ENCODE measurements at places on chromosomes 6 and 20.

DNA sequence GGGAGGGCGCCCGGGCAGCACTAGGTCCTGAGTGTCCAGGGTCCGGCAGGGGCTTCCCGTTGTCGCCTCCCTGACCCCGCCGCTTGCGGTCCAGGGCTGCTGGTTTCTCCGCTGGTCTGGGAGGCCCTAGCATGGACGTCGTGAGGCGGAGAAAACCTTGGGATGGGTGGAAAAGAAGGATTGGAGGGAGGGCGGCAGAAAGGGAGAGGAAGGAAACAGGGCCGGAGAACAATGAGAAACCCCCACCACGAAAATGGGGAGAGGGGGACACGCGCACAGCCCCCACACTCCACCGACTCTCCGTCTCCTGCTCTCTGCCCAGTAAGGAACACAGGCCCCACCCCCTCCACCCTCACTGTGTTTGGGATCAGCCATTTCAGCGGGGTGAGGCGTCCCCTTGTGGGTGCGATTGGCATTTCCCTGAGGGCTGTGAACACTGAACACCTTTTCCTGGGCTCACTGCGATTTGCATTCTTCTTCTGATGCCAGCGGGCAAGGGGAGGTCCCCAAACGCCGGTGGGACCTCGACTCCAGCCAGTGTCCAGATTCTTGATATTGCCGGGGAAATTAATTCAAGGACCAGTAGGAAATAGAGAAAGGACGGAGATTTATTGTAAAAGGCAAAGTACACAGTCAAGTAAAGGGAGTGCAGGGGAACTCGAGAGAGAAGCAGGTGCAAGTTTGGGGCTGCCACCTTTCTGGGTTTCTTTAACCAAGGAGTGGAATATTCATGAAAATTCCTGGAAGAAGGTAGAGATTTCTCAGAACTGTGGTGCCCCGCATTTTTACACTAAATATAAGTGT is 3.3 kb upstream of the RAET1G start:
- DNase-seq, result peak; percentile 84

DNA sequence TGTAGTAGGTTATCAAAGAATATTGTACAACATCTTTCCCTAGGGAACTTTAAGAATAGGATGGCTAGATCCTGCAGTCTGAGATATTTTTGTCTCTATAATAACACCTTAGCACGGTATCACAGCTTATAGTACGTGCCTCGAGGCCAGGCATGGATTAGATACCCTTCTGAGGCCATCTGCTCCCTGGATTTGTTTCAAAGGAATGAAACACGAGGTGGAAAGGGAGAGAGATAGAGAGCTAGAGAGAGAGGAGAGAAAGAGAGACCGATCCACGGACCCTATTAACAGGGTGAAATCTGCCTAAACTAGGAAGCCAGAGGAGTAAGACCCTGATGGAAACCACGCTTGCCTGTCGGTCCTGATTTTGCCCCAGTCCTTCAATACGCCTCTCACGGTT is 92.5 kb downstream of the CD83 start:
- DNase-seq, result peak; percentile 86

GRCh38 chr6:106702451-106703110 is 73.2 kb downstream of the QRSL1 start:
- DNase-seq, result no peak

DNA sequence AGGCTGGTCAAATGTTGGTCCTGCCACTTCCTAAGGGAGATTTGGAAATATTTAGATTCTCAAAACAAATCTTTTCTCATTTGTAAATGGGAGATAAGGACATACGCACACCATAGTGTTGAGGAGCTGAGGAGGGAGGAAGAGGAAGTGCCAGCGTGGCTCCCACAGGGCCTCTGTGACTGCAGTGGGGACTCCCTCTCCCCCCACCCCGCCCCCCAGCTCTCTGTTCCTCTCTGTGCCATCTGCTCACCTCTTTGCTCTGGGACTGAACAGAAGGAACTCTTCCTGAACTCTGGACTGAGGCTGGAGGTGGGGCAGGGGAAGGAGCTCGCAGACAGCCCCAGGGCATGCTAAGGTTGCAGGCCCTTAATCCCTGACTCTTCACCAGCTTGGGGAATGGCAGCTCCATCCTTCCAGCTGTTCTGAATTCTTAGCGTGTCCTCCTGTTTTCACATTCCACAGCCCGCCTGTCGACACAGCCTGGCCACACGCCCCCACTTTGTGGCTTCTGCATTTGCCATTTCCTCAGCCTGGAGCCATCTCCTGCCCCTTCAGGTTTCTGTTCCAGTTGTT is 11.4 kb downstream of the DDX27 start:
- peak; percentile 99 for DNase-seq

- peak; percentile 61 for DNase-seq
These were observed 7.5 kb upstream of the CCDC28A start for GRCh38 chr6:138765896-138766655.

DNA sequence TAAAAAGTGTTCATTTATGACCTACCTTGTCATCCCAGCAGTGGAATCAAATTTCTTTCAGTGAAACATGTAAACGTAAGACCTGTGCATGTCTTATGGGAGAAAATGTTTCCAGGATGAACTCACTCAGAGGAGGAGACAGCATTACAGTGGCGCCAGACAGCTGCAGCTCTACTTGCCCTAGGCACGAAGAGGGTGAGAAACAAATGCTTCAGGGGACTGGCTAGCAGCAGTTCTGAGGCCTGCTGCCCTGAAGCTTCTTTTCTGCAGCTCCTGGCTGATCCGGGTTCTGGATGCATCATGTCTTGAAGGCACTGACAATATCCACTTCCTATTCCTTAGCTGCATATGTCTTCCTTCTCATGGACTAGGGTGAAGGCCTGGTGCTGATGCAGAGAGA is 120.2 kb downstream of the QRSL1 start:
- no peak for DNase-seq

GRCh38 chr6:142784344-142784743 is 160.6 kb downstream of the HIVEP2 start:
- no peak for DNase-seq

- peak; percentile 28 for DNase-seq
These were observed 67.7 kb downstream of the ANKRD6 start for GRCh38 chr6:89500611-89501010.

GRCh38 chr20:33654680-33655161 is 7.4 kb upstream of the C20orf144 start:
- DNase-seq, result no peak

- DNase-seq, result no peak
These were observed 9.0 kb upstream of the ZC3H12D start for GRCh38 chr6:149493761-149494320.

DNA sequence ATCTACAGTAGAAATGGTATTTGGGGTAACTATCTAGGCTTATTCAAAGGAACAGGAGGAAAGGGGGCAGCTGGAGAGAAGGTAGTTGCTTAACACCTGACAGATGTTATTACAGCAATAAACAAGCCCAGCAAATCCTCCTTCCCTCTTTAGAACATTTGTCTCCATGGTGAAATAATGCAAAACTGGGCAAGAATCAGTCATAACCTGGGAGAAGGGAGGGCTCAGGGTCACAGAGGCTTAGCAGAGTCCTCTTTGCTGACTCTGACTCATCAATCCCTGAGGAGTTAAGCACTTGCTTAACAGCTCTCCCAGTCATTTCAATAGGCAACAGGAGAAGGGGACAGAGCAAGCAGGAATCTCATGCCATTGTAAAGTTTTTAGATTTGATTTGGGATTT is 230.3 kb downstream of the IBTK start:
- DNase-seq, result peak; percentile 81

GRCh38 chr6:108806171-108806570 is 42.1 kb upstream of the ARMC2 start:
- DNase-seq, result no peak

DNA sequence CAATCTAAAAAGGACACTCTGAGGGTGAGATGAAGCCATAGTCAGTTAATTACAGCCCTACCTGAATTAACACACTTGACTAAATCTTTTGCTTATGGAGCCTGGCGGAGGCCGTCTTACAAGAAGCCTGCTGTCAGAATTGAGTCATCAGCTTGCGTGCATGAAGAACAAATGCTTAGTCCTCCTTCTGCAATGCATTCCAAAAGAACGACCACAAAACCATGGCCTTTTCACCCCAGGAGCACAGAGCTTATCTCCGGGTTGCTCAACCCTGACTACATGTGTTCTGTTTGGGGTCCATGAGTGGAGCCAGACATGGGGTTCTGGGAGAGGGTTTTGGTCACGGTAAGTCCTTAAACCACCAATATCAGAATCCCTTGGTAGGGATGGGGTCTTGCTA is 318.1 kb downstream of the CLIC5 start:
- DNase-seq, result no peak

- no peak for DNase-seq
These were observed 218.1 kb upstream of the GJE1 start for GRCh38 chr6:141914646-141915045.

DNA sequence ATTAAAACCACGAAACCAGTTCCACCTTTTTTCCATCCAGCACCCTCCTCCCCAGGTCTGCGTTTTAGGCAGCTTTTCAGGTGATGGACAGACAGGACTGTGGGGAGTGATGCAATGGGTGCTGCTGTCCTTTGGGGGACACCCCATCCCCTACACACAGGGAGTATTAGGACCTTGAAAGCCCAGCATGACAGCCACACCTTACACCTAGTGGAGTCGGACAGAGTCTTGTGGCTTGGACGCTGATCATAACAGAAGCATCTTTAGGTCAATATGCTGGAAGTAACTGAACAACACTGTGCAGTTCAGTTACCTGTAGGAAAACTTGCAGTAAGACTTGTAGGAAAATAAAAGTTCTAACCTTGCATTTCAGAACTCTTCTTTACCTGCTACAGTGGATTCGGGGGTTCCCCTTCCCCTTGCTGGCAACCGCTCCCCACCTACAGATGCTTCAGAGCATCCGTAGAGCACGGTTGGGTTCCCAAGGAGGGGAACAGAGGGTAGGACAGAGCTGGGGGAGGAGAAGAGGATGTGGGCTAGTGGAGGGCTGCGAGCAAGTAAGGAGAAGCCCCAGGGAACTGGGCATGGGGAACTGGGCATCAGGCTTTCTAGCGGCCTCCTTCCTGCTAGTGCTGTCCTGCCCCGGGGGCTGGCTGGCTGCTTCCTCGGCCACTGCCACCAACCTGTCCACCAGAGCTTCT is 31.7 kb downstream of the PLEKHG1 start:
- DNase-seq, result no peak

DNA sequence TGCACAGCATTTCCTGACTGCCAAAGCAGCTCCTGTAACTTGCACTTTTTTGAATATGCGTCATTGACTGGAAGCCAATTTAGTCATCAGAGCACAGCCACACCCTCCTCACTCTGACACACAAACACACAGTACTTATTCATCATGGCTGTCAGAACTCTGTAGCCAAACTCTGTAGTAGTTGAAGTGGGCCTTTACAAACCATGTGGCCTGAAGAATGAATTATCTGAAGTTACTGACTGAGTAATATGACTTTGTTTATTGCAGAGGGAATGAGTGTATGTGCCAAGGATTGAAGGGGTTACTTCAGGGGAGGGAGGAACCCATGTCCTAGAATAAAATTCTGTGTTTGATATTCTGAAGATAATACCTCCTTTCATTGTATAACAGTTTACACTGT is 102.7 kb downstream of the FIG4 start:
- DNase-seq, result no peak

DNA sequence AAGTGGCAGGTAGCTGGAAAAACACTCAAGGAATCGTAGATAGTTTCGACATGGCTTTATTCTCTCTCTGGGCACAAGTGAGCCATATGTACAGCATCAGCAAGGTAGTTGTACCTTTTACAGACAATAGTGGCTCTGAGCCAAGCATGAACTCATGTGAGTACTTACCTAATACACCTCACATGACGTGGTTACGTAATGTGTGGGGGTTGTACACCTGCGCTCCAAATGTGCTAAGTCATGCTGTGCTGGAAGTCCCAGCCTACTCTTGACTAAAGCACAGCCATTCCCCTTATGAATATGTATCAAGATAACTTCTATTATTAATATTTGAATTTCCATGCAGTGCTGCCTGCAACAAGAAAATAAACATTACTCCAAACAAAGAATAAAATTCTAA is 78.8 kb upstream of the HMGN3 start:
- no peak for DNase-seq

DNA sequence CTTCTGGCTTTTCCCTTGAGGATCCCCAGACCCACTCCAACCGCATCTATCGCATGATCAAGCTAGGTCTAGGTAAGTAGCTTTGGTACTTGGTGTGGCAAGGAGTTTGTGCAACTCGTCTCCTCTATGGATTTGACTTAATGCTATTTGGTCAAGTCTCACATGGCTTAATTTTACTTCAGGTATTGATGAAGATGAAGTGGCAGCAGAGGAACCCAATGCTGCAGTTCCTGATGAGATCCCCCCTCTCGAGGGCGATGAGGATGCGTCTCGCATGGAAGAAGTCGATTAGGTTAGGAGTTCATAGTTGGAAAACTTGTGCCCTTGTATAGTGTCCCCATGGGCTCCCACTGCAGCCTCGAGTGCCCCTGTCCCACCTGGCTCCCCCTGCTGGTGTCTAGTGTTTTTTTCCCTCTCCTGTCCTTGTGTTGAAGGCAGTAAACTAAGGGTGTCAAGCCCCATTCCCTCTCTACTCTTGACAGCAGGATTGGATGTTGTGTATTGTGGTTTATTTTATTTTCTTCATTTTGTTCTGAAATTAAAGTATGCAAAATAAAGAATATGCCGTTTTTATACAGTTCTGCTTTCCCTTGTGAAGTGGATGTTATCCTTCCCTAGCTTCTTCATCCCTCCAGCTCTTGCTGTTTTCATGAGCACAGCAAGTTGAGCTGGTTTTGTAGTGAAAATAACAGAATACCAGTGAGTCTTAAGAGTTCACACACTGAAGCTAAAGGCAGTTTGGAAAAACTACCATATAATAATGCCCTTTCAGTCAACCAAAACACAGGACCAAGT is 3.8 kb downstream of the SLC35B2 start:
- DNase-seq, result peak; percentile 57

GRCh38 chr6:3926150-3926482 is 76.9 kb downstream of the FAM50B start:
- DNase-seq, result no peak

GRCh38 chr20:51480507-51481270 is 61.8 kb downstream of the NFATC2 start:
- DNase-seq, result no peak

- no peak for DNase-seq
These were observed 181.4 kb downstream of the TBX18 start for GRCh38 chr6:84582997-84583396.

- no peak for DNase-seq
These were observed 175.5 kb downstream of the EYA2 start for GRCh38 chr20:47070176-47070575.

DNA sequence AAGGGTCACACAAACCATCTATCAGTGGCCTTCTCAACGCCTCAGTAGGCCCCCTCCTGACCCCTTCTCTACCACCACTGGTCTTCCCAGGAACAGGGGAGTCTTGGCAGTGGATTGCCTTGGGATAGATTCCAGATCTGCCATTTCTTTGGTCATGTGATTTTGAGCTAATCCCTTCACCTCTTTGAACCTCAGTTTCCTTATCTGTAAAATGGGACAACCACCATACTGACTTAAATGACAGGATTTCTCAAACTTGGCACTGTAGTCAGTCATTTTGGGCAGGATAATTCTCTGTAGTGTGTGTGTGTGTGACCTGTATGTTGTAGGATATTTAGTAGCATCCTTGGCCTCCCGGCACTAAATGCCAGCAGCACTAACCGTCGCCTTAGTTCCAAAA is 89.1 kb downstream of the CDH22 start:
- no peak for DNase-seq
